ENCODE measurements at places on chromosomes 5 and 9.

- DNase-seq, result peak; percentile 83
These were observed at the start of gene FCHSD1 for GRCh38 chr5:141650851-141651727. Gene FCHSD1 (minus strand): TSS chr5:141651418. CDS start chr5:141651368, 50 bp downstream.

GRCh38 chr5:316210-317085, 5.1 kb upstream of the AHRR start:
- no peak for DNase-seq

DNA sequence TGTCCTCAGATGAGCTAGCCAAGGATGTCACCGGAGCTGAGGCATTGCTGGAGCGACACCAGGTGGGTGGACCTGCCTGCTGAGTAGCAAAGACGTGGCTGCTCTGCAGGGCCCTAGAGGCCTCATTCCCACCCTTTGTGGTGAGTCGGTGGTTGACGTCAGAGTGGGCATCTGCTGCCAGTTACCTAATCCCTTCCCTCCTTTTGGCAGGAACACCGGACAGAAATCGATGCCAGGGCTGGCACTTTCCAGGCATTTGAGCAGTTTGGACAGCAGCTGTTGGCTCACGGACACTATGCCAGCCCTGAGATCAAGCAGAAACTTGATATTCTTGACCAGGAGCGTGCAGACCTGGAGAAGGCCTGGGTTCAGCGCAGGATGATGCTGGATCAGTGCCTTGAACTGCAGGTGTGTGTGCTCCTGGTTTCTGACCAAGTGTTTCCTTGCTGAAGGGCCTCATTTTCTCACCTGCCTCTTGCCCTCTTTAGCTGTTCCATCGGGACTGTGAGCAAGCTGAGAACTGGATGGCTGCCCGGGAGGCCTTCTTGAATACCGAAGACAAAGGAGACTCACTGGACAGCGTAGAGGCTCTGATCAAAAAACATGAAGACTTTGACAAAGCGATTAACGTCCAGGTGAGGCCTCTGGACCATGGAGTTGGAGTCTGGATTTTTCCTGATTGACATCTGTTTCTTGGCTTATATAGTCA, 48.9 kb downstream of the DYNC2I2 start:
- DNase-seq, result no peak

DNA sequence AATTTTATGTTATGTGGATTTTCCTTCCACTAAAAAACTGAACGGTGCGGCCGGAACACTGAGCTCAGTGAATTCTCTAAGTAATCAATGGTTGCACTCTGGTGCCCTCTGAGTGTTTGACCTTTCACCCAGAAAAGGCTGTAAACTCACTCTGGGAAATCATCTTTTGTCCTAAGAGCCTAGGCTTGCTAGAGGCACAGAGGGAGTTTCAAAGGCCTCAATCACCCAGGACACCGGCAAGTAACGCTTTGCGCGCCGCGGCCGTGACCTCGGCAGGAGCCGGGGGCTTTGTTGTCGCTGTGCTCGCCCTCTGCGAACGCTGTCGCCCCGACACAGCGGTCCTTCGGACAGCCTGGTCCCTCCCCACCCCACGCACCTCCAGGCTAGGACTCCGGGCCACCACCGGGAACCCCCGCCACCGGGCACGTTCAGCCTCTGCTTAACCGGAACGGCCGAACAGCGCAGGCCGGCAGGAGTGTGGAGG, 703 bp downstream of the ISCA1 start:
- DNase-seq, result no peak

GRCh38 chr9:113844466-113844865, 31.6 kb upstream of the ZNF618 start:
- no peak for DNase-seq

DNA sequence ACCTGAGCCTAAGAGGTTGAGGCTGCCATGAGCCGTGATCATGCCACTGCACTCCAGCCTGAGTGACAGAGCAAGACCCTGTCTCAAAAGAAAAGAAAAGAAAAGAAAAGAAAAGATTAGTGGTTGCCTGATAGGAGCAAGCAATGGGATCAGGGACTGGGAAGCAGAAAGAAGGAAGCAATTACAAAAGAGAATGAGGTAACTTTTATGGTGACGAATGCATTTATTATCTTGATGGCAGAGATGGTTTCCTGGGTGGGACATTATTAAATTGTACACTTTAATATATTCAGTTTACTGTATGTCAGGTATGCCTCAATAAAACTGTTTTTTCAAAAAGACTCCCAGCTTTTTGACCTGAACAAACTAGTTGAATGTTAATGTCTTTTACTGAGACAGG, 7.5 kb upstream of the PFDN1 start:
- no peak for DNase-seq

GRCh38 chr5:42592401-42593140, 164.0 kb upstream of the CCDC152 start:
- DNase-seq, result no peak

- DNase-seq, result peak; percentile 78
These were observed 5.7 kb upstream of the EBF1 start for GRCh38 chr5:159105145-159106053.

DNA sequence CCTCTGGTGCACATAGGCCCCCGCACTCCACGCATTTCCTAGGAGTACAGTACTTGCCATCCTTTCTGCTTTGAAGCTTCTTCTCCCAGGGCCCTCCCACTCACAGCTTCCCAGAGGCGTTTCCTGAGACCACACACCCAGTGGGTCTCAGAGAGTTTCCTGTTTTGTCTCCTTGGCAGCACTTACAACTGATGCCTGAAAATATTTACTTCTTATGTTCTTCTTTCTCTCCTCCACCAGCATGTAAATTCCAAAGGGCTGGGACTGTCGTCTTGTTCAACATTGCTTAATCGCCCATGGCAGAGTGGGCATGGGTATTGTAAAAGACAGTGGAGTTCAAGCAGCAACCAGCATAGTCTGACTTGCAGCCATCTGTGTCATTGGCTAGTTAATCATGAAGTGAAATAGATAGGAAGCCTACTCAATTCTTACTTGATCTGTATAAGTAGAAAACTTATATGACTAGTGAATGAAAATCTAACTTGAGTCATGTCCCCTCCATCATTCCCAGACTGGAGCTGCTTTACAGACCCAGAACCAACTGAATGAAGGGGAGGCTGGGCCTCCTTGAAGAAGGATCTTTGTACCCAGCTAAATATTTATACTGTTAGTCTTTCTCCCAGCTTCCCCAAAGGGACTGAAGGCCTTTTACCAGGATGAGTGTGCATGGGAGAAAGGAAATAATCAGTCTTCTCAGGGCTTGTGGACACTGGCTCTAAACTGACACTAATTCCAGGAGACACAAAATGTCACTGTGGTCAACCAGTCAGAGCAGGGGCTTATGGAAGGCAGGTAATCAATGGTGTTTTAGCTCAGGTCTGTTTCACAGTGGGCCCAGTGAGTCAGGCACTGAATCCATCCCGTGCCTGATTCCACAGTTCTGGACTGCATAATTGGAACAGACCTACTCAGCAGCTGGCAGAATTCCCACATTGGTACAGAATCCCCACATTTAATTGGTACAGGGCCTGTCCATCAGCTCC, 116.4 kb downstream of the SV2C start:
- DNase-seq, result no peak

GRCh38 chr9:88007291-88007650, 32.9 kb upstream of the CDK20 start:
- DNase-seq, result no peak

DNA sequence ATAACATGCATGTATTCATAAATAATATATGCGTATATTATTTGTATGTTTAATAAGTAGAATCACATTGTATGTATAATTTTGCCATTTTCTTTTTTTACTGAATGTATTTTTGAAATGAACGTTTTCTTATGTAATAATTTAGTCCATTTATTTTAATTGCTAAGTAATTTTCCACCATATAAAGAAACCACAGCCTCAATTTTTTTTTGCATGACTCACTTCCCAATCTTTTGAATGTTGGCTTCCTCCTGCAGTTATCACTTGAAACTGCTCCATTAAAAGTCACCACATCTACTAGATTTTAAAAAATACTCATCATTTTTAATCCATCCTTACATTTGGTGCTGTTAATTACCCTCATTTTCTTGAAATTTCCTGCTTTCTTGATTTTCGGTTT, 363.3 kb upstream of the MEF2C start:
- DNase-seq, result no peak

DNA sequence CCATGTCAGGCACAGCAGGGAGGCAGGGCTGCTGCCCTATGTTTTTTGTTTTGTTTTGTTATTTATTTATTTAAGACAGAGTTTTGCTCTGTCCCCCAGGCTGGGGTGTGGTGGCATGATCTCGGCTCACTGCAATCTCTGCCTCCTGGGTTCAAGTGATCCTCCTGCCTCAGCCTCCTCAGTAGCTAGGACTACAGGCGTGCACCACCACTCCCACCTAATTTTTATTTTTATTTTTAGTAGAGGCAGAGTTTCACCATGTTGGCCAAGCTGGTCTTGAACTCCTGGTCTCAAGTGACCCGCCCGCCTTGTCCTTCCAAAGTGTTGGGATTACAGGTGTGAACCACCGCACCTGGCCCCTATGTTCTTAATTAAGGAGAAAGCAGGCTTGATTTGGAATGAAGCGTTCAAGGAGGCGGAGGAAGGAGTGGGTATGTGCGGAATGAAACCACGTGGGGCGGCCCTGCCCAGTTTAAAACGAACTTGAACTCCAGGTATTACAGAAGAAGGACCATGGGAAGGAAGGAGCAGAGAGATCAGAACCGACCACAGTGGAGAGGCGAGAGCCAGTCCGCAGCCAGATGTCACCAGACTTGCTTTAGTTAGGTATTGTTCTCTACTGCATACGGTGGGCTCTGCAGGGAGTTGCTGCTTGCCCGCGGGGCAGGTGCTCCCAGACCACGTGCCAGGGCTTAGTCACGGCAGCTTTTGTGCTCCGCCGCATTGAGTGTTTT, 34.9 kb upstream of the EPB41L4B start:
- no peak for DNase-seq

DNA sequence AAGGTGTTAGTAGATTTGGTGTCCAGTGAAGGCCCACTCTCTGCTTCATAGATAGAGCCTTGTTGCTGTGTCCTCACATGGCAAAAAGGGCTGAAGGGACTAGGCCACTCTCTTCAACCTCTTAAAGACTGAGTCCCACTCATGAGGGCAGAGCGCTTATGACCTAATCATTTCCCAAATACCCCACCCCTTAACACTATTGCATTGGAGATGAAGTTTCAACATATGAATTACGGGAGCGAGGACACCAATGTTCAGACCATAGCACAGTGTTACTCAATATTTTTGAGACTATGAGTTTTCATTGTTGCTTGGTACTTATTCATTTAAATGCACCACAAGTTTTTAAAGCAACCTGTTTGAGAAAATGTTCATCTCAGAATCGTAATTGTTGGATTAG, 8.8 kb upstream of the OTULINL start:
- no peak for DNase-seq

- DNase-seq, result no peak
These were observed 10.2 kb downstream of the SH3PXD2B start for GRCh38 chr5:172444110-172444510.

DNA sequence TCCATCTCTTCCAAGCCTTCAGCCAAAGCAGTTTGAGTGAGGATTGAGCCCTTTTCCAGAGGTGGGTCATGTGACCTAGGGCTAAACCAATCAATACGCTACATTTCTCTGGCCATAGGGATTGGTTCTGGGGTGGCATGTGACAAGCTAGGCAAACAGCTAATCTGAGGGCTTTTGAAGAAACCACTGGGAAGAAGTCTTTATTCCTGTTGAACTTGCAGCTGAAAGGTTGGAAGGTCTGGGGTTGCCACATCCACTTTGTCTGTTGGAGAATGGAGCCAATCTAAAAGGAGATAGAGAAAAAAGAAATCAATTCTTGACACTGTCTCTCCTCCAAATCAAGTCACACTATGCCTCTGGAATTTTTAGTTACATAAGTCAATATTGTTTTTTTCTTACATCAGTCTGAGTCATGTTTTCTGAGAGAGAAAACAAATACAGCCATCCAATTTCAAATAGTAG, 637.8 kb upstream of the WWC1 start:
- no peak for DNase-seq

DNA sequence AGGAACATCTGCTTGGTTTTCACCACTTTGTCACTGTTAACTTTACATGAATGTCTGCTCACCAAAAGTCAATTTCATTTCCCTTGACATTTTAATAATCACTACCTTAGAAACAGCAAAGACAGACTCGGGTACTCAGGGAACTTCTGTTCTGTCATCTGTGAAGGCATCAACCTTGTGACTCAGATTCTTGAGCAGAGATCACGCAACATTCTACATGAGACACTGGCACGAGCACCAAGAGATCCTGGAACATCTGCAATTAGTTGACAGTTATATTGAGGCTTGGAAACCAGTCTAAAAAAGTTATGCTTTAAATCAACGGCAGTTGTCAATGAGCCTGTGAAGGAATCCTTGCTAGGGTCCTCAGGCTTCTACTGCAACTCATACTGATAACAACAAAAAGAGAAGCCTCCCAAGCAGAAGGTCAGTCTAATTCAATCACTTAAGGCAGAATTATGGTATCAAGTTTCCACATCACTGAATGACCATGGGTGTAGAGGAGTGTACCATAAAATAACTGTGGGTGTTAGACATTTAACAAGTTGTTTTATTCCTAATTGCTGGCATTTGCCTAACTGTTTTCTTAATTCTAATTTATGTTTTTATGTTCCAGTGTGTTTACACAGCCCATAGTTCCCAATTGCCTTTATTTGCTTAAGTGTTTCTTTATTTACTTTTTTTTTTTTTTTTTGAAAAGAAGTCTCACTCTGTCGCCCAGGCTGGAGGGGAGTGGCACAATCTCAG, 3.3 kb upstream of the PBX3 start:
- DNase-seq, result no peak

DNA sequence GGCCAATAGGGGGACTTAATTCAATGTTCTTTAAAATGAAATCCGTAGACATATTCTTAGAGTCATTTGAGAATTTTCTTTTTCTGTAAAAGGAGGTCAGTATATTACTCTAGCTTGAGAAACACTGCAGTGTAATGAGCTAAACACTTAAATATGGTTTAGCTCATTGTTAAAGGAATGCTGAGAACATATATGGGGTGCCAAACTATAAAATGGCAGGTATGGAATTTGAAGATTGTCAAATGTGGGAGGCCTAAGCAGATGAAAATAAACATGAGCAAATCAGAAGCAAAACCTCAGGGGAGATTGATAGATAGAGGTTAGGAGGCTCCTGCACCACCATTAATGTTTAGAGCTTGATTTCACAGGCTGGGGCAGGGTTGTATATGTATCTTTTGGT, 57.9 kb downstream of the STX17 start:
- DNase-seq, result no peak

- DNase-seq, result no peak
These were observed 114.8 kb downstream of the WNK2 start for GRCh38 chr9:93298498-93299417.

DNA sequence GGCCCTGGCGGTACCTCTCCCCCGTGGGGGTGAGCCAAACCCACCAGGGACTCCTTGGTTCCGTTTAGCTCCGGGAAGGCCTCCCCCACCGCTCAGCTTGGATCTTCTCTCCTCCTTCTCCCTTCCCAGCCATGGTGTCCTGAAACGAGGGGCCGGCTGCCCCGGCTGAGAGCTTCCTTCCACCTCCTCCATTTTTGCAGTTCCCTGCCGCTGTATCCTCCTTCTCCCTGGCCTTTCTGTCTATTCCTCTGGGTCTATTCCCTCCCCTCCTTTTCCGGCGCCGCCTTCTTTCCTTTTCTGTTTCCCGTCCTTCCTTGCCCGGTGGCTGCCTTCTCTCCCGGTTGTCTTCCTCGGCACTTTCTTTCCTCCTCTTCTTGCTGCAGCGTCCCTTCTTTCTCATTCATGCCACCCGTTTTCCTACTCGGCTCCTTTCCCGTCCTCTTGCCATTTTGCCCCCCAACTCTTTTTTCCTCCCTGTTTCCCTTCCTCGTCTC, 110.4 kb downstream of the LIFR start:
- DNase-seq, result no peak

- no peak for DNase-seq
These were observed 24.3 kb downstream of the KCNT1 start for GRCh38 chr9:135726138-135726853.
